Foreskin fibroblast (primary cell): ENCODE measurements at places on chromosomes 5 and 9.

DNA sequence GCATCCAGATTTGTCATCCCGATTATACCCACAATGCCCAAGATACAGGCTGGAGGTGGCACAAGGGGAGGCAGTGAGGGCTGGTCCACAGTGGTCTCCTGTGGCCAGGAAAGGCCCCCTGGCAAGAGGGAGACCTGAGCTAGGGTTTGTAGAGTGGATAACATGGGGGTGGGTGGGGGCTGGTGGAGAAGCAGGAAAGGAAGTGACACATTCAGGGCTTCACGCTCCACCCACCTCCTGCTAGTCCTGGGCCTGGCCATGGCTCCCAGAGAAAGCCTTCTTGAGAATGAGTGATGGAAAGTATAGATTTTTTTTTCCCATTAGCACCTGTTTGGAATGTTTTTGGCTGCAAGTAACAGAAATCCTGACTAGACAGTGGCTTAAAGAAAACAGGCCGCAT is 81.3 kb downstream of the ANKRD33B start:
- no peak for DNase-seq

GRCh38 chr5:145568581-145568980 is 266.6 kb downstream of the PRELID2 start:
- peak; percentile 38 for DNase-seq

GRCh38 chr5:119302916-119303897 is 52.6 kb upstream of the TNFAIP8 start:
- peak; percentile 96 for DNase-seq

DNA sequence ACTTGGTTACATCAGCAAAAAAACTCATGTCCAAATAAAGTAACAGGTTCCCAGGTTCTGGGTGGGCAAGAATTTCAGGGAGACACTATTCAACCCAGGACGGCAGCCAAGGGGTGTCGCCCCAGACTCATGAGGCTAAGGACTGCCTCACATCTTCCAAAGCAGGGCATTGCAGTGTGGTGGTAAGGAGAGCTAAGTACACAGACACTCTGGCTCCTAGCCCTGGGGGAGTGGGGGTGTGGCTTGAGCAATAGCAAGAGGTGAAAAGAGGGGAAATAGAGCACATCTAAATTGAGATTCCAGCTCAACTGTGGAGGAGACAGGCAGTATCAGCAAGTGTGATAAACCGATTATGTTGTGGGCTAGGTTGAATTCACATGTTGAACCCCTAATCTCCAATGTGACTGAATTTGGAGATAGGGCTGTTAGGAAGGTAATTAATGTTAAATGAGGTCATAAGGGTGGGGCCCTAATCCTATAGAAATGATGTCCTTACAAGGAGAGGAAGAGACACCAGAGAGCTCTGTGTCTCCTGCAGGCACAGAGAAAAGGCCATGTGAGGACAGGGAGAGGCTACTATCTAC is 49.9 kb upstream of the MARCHF11 start:
- no peak for DNase-seq

- peak; percentile 98 for DNase-seq
Measured at GRCh38 chr5:9046756-9047481, 499.0 kb downstream of the SEMA5A start.

DNA sequence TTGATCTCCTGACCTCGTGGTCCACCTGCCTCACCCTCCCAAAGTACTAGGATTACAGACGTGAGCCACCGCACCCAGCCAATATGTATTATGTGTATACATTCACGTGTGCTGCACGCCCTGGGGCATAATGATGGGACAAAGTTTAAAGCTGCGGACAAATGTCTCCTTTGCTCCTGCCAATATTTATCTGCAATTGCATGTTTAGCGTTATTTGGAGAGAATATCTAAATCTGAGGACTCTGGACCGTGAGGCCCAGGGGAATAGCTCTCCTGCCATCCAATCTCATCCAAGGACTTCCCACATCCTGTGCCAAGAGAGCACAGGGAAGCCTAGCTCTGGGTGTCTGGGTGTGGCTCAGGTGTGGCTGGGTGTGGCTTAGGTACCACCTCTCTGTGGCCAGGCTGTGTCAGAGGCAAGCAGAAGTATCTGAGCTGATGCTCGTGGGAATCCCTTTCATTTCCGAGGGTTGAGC is 6.9 kb upstream of the BOD1 start:
- no peak for DNase-seq

DNA sequence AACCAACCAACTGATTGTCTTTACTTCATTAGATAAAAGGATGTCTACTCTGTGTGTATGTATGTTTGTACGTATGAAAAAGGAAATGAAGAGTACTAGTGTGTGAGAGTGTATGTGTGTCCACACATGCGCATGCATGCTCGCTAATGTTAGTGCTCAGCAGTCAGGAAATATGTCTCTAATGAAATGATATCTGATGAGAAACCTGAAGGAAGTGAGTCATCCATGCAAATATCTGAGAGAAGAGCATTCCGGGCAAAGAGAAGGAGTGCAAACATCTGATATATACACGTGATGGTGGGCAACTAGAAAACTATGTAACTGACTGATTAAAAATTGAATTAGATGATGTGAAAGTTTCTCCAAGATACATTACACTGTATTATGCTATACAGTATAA is 29.6 kb upstream of the UGCG start:
- DNase-seq, result peak; percentile 64

GRCh38 chr9:13291718-13292117 is 12.2 kb upstream of the MPDZ start:
- no peak for DNase-seq

DNA sequence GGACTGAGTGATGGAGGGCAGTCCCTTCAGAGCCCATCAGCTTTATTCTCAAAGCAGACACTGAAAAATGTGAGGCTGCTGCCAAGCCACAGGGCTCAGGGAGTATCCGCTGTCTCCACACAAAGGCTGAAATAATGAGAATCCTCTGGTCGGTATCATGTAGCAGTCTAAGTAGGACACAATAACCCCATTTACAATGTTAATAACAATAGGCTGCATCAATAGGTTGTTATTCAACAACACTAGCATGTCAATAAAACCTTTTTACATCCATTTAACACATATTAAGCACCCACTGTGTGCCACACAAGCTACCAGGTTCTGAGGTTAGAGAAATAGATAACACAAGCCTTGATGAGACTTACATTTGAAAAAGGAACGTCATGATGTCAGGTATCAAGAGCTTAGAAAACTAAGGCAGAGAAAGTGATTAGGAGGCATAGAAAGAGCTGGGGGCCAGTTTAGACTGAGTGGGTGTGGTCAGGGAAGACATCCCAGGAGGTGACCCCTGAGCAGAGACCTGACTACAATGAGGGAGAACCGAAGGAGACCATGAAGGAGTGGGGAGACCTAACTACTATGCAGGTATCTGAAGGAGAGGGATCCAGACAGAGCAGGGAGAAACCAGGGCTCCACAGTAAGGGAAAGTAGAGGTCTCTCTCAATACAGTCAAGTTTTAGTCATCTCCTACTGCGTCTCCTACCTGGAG is 140.1 kb upstream of the GRIA1 start:
- DNase-seq, result no peak

DNA sequence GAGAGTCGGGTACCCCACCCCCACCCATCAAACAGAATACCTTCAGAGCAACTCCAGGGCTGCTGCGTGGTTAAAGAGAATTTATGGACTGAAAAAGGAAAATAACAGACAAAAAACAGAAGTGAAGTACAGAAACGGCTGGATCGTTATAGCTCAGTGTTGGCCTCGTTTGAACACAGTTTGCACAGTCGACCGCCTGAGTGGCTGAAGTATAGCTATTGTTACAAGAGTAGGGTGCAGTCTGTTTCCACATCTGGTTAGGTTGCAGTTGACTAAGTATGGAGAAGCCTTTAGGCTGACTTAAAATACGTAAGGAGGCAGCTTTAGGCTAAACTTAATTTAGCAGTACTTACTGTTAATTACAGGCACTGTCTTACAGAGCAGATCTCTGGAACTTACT is 121.2 kb downstream of the GCNT1 start:
- no peak for DNase-seq
